ENCODE measurements at places on chromosomes 6 and 20. TPM values are rescaled to one million over a fixed set of nuclear protein-coding genes. Genes with fewer than 3 reads are reported as not detected.

The BMP2 gene
- 0.64 TPM for total RNA-seq

The CDSN gene
- not detected for total RNA-seq

The GTSF1L gene
- total RNA-seq = not detected

The WFDC5 gene
- not detected for total RNA-seq

The LPA gene
- total RNA-seq = 0.05 TPM

The ARMH2 gene
- total RNA-seq = not detected

The PLG gene
- total RNA-seq = not detected

The TINAG gene
- total RNA-seq = not detected

The SLC17A9 gene
- total RNA-seq = not detected

The OPN5 gene
- total RNA-seq = not detected

The ZFP57 gene
- not detected for total RNA-seq

The WDR46 gene
- 57.4 TPM for total RNA-seq

The MAPK13 gene
- 1.1 TPM for total RNA-seq

The TFEB gene
- total RNA-seq = 6.8 TPM

The TGM3 gene
- total RNA-seq = not detected

The FOXA2 gene
- 13.0 TPM for total RNA-seq

The KHDC1 gene
- total RNA-seq = 4.1 TPM

The VWA7 gene
- total RNA-seq = 1.4 TPM

The FAXC gene
- total RNA-seq = 7.2 TPM

The TNNC2 gene
- total RNA-seq = not detected

Data from A549 treated with ZK216348 at 1 μM for 4 hours (cell line).